ENCODE measurements at places on chromosomes 13 and 19. TPM values are rescaled to one million over a fixed set of nuclear protein-coding genes. Genes with fewer than 3 reads are reported as not detected.

GRCh38 chr19:23328211-23328610 lies 67.1 kb downstream of the ZNF91 start:
- DNase-seq: no peak
- peaks cover 40% of the 10 kb centered on the region for H3K36me3 ChIP-seq
- no peak overlapping the region for H3K4me3 ChIP-seq
- H3K27me3 ChIP-seq: no peaks in the 10 kb centered on the region

DNA sequence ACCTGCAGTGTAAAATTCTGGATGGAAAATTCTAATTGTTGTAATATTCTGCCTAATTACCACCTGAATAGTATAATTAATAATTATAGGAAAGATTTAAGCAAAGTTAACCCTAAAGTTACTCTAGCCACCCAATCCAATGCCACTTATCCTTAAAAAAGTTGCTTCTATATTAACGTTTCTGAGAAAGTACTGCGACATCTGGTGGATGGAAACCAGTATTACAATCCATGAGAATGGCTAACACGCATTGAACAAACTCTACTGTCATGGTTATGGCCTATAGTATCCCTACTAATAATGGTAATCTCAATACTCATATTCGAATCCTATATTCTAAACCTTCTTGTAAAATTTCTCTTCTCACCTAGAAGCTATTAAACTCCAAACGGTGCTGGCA lies 1551.8 kb downstream of the SLITRK1 start:
- H3K4me1 ChIP-seq: no peaks in the 10 kb centered on the region
- no peak overlapping the region for H3K27ac ChIP-seq

VSTM1 gene
- total RNA-seq: not detected

- H3K4me1 ChIP-seq: no peaks in the 10 kb centered on the region
- no peak for DNase-seq
- no peaks in the 10 kb centered on the region for H3K27me3 ChIP-seq
- H3K4me3 ChIP-seq: no peak overlapping the region
Measured at GRCh38 chr13:105965910-105966309, 569.6 kb downstream of the EFNB2 start.

- no peaks in the 10 kb centered on the region for H3K4me1 ChIP-seq
- H3K27ac ChIP-seq: no peak overlapping the region
- no peaks in the 10 kb centered on the region for H3K36me3 ChIP-seq
- H3K4me3 ChIP-seq: no peak overlapping the region
- H3K27me3 ChIP-seq: no peaks in the 10 kb centered on the region
Measured at GRCh38 chr13:75789451-75790197, 153.5 kb downstream of the LMO7 start.

ZNF468 gene
- 12.3 TPM for total RNA-seq

- H3K27ac ChIP-seq: no peak overlapping the region
- peaks cover 1% of the 10 kb centered on the region for H3K36me3 ChIP-seq
- H3K4me1 ChIP-seq: no peaks in the 10 kb centered on the region
- H3K4me3 ChIP-seq: no peak overlapping the region
Measured at GRCh38 chr19:53311044-53311443, 22.5 kb upstream of the ZNF845 start.

DNA sequence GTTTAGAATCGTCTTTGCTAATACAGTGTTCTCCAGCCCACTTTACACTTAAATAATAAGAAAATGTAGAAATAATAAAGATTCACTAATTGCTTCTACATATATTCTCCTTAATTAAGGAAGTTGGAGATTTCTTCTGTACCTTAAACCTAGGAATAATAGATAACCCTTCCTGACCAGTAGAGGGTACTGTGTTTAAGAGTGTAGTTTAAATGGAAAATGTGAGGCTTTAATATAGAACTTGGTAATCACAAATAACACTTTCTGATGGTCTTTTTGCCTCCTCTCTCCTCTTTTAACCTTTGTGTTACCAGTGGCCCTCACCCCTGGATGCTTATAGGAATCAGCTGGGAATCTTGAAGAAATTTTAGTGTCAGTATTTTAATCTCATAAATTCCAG lies 20.7 kb downstream of the POMP start:
- H3K36me3 ChIP-seq: peaks cover 17% of the 10 kb centered on the region
- H3K27me3 ChIP-seq: no peaks in the 10 kb centered on the region
- H3K4me1 ChIP-seq: peaks cover 3% of the 10 kb centered on the region
- H3K27ac ChIP-seq: no peak overlapping the region
- DNase-seq: no peak

KCNN1 gene
- total RNA-seq: 0.21 TPM

DNA sequence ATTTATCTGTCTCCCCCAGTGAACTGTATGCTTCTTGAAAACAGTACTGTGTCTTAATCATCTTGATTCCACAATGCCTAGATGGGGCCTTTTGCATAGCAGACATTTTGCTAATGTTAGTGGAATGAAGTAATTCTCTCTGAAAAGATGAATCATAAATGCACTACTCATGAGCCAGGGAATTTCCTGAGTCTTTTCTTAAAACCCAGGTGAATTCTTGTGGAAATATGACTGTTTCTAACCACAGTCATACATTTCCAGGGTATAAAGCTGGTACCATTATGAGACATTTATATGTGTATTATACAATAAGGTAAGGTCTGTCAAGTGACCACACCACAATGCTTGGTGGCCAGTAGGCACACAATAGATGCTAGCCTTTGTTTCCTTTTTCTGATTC lies 5.5 kb upstream of the KCTD4 start:
- H3K27me3 ChIP-seq: no peaks in the 10 kb centered on the region
- peaks cover 24% of the 10 kb centered on the region for H3K36me3 ChIP-seq
- H3K4me1 ChIP-seq: peaks cover 13% of the 10 kb centered on the region
- H3K27ac ChIP-seq: no peak overlapping the region
- H3K4me3 ChIP-seq: no peak overlapping the region

DNA sequence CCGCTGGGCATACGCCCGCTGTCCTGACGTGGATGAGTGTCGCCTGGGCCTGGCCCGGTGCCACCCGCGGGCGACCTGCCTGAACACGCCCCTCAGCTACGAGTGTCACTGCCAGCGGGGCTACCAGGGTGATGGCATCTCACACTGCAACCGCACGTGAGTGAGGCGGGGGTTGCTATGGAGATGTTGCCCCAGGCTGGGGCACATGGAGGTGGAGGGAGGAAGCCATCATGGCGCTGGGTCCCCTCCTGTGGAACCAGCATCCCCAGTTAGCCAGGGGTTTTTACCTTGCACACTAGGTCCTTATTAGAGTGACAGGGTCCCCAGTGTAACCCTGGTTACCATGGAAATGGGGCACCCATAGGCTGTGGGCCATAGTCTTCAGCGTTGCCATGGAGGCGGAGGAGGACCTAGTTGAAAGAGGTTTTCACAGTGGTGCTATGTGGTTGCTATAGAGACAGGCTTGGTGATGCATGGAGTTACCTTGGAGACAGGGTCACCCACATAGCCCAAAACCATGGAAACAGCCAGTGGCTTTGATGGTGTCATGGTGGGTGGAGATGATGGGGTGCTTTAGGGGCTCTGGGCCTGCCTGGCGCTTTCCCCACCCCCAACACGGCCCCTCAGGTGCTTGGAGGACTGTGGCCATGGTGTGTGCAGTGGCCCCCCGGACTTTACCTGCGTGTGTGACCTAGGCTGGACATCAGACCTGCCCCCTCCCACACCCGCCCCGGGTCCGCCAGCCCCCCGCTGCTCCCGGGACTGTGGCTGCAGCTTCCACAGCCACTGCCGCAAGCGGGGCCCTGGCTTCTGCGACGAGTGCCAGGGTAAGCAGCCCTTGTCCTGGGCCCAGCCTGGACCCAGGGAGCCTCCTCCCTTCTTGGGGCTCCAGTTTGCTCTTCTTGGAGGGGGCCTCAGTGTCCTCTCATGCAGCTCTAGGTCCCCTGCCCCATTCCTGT lies 27.1 kb downstream of the MEGF8 start:
- no peak overlapping the region for H3K4me3 ChIP-seq
- no peaks in the 10 kb centered on the region for H3K36me3 ChIP-seq
- no peaks in the 10 kb centered on the region for H3K4me1 ChIP-seq
- DNase-seq: peak; percentile 47
- H3K27me3 ChIP-seq: no peaks in the 10 kb centered on the region
- H3K27ac ChIP-seq: no peak overlapping the region

DNA sequence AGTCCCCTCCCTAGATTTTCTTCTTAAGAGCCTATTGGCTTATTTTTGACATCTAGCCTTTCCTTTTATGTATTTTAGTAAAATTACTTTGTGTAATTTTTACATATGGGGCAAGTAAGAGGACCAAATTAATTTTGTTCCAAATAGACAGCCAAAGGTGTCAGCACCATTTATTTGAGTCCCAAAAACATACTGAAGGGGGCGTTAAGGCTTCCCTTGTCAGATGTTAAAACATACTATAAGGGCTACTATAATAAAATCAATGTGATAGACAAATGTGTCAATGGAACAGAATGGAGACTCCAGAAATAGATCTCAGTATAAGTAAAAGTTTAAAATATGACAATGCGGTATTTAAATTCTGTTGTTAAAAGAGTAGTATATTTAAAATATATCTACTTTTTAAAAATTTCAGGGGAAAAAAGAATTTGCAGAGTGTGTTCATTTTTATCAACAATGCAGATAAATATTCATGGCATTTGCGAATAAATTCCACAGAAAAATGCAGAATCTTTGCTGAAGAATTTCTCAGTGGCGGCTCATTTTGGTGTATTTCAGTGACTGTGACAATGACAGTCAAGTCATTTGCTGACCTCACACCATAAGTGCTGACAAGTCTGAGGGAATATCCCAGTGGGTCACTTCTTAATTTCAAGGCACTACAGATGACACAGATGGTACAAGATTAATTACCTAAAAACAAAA lies 133.7 kb downstream of the MTUS2 start:
- no peak overlapping the region for H3K4me3 ChIP-seq
- H3K4me1 ChIP-seq: no peaks in the 10 kb centered on the region
- no peaks in the 10 kb centered on the region for H3K27me3 ChIP-seq
- H3K36me3 ChIP-seq: no peaks in the 10 kb centered on the region
- H3K27ac ChIP-seq: no peak overlapping the region

Measured in activated CD8-positive, alpha-beta memory T cell treated with anti-CD3 and anti-CD28 coated beads, Interleukin-2, amount 10 ng/mL, durations not matched to agents 7 days and 5 days (primary cell).